ENCODE measurements at places on chromosomes 7 and 10.

GRCh38 chr10:103196516-103196915 lies 3.4 kb upstream of the NT5C2 start:
- no peak for DNase-seq

DNA sequence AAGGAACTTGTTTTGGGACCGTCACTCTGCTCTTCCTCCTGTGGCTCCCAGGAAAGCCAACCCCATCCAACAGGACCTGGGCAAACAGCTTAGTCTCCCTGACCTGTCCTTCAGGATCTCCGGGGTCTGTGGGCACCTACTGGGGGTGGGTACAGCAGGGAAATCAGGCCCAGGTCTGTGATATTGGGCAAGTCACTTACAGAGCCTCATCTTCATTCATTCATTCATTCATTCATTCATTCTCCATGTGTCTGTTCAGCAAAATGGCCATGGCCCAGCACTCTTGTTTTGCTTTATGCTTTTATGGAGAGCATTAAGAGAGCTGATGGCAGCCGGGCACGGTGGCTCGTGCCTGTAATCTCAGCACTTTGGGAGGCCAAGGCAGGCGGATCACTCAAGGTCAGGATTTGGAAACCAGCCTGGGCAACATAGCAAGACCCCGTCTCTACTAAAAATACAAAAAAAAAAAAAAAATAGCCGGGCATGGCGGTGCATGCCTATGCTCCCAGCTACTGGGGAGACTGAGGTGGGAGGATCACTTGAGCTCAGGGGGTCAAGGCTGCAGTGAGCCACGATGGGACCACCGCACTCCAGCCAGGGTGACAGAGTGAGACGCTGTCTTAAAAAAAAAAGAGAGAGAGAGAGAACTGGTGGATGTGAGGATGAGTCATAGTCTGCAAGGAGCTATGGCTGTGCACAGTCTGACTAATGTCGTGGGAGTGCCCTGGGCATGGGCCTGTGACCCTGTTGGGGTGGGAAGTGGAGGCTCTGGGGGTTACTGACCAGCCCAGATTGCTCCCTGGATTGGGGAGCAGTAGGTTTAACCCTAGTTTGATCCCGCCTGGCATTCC lies 54.3 kb downstream of the CLIP2 start:
- peak; percentile 74 for DNase-seq

GRCh38 chr10:122754491-122755235 lies 55.0 kb upstream of the C10orf120 start:
- no peak for DNase-seq

DNA sequence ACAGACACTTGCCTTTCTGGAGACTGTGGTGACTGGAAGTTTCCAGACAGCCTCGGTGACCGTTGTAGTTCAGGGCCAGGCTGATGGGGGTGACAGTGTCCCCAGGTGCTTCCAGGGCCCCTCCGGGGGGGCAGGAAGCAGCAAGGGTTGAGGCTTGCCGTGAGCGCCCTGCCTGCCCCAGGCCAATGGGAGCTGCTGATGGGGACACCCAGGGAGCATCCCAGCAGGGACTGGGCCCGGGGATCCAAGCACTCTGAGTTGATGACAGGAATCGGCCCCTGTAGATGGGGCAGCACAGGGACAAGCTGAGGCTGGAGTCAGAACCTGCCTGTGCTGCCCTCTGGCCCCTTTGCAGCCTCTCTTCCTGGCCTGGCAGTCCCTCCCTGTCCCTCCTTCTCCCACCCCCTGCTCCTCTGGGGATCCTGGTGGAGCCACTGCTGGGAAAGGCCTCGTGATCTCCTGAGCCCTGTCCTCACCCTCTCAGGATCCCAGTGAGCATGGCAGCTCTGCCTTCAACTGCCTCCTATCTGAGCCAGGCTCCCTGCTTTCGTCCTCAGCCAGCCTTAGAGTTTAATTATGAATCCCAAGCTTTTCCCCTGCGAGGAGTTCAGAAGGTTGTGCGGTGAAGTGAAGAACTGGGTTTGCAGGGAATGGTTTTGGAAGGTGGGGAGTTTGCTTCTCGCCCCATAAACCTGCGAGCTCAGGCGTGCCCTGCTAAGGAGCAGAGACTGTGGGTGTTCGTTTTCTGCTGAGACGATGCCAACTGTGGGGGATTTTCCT lies 84.7 kb downstream of the ADCY1 start:
- DNase-seq: no peak

DNA sequence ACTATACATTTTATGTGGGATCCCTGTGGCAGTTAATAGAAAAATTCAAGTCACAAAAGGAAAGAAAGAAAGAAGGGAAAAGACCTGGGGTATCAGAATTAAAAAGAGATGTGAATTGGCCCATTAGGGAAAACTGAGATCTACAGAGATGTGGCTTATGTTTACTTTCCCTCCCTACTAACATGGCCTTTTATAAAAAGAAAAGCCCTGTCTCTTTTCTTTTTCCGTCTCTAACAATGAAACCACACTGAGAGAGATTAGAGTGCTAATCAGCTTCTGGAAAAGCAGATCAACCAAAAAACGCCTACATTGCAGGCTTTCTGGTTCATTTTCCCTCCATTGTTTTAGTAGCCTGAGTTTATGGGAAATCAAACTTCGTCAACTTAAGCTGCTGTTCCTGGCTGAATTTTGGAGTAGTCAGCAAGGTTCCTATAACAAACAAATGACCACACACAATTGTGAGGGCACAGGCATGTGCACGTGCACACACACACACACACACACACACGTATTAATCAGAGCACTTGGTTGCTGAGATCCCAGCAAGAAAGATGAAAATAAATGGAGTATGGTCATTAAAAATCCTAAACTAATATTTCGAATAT lies 235.1 kb downstream of the SORCS1 start:
- no peak for DNase-seq

- DNase-seq: peak; percentile 1
These were observed 747.3 kb upstream of the CELF2 start for GRCh38 chr10:10270126-10271050.

DNA sequence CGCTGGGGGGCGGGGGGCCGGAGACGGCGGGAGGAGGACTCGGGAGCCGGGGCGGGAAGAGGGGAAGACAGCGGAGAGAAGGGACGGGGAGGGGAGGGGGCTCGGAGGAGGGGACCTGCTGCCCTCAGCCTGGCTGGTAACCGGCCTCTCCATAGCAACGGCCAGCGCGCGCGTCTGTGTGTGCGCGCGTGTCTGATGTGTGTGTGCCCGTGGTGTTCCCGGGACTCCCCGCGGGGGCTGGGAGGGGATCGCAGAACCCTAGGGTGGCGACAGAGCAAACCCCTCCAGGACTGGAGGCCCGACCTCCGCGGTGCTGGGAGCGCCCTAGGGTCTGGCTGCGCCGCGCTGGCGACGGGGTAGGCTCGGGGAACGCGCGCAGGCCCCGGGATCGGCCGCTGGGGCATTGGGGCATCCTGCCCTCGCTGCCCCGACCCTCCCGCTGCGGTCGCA lies 356.3 kb downstream of the DNAJB6 start:
- no peak for DNase-seq

DNA sequence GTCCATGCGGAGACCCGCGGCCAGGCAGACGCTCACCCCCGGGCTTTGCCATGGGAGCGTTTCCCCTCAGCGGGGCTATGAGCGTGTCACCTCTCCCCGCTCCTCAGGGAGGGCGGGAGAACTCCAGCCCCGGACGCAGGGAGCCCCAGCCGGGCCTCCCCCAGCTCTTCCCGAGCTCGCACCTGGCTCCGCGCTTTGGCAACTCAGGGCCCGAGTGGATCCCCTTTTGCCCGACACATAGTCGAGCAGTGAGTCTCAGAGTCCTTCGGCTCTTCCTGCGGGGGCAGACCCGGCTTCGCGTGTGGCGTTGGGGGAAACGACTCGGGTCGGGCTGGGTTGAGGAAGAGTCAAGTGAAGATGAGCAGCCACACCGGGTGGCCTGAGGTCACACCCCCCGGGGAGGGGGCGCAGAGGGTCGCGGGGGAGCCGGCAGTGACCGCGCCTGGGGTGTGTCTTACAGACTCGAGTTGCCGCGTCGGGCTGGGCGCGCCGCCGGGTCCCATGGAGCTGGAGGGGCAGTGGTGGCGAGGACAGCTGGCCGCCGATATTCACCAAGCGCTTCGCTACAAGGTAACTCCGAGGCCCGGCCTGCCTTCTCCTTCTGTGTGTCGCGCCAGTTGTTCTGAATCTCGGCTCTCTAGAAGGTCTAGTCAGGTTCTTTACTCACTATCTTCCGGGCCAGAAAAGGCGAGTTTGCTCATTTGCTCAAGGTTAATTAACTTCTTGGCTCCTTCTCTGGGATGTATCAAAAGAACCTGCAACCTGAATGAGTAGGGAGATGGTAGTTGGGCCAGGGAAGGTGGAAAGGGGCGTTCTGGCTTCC lies 721 bp downstream of the CCNJ start:
- DNase-seq: peak; percentile 42

DNA sequence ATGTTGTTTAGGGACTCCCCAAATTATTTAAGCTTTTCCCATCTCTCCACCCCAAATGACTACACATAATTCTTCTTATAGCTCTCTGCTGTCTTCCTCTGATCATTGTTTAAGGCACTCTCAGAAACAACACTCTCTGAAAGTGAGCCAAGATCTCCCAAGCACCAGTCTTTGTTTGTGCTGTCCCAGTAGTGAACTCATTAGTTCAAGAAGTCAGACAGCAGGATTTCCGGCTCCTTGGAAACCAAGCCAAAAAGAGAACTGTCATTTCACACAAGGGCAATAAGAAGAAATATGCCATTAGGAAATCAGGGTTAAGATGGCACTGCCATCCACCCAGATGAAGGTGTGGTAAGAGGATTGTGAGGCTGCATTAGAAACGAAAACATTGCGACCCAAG lies 83.1 kb downstream of the FZD1 start:
- DNase-seq: peak; percentile 68

GRCh38 chr7:27992755-27993493 lies 187.7 kb downstream of the JAZF1 start:
- no peak for DNase-seq

DNA sequence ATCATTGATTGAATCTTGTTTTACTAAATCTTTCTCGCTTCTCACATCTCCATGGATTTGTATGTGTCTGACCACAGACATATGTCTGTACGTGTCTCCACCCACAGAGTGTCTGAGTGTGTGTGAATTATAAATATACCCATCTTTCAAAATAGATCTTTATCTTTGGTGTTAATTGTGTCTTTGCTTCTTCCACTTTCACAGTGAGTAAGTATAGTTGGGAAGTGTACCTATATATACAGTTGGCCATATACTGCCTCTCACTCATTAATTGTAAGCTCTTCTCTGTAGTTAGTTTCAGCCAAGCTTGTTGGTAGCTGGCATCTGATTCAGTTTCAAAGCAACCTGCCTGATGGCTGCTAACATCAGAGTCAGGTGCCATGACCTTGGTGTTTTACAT lies 18.4 kb downstream of the EEPD1 start:
- no peak for DNase-seq

DNA sequence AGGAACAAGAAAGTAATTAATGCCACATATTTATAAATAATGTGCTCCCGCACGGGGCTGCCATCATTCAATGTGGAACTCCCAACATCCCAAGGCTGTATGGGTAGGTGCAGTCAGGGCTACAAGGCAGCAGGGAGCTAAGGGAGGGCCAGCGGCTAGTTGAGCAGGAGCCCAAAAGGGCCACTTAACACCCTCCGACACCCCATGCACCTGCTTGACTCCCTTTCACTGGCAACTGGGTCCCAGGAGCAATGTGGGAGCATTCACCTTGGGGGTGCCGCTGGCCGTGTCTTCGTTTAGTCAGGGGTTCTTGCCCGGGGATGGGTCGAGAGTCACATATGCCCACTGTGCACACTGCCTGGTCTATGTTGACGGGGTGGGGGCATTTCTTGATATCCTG lies 27.9 kb downstream of the SCART1 start:
- no peak for DNase-seq

DNA sequence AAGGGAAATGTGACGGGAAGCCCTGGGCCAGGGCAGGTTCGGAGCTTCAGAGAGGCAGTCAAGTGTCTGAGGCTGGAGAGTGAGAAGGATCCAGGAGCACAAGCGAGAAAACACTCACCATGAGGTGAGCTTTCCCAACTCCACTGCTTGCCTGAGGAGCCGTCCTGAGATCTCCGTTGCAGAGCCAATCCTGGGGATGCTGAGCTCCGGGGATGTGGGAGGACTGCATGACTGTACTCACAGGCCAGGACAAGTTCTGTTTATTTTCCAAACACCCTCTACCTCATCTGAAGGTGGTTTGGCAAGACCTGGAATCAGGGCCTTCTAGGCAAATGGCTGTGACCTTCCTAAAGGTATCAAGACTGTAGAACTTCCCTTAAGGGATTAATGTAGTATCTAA lies 38.7 kb downstream of the GLI3 start:
- DNase-seq: no peak

GRCh38 chr10:5574642-5575131 lies 49.9 kb downstream of the CALML3 start:
- no peak for DNase-seq

DNA sequence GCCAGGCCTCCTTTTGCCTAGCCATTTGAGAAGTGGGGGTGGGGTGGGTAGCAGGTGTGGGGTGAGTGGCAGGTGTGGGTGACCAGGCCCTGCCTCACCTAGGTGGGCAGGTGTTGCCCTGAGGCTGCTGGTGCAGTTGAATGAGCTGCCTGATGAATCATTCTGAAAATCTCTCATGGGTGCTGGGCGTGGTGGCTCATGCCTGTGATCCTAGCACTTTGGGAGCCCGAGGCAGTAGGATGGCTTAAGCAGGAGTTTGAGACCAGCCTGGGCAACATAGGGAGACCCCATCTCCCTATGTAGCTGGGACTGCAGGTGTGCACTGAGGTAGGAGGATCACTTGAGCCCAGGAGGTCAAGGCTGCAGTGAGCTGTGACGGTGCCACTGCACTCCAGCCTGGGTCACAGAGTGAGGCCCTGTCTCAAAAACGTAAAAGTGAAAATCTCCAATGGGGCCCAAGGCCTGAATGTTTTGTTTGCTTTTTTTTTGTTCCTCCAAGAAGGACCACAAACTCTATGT lies 17.7 kb downstream of the TSPAN14 start:
- no peak for DNase-seq

DNA sequence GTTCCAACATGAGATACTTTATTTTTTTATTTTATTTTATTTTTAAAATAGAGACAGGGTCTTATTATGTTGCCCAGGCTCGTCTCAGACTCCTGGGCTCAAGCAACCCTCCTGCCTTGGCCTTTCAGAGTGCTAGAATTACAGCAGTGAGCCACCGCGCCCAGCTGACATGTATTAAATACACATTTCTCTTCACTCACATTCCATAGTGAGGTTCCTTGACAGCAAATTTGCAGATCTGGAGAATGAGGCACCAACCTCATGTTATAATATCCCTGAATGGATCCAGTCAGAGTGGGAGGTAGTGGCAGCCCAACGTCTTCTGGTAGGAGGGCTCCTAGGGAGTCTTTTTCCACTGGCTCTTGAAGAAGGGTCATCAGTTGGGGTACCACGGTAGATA lies 46.1 kb downstream of the OGDH start:
- DNase-seq: no peak

DNA sequence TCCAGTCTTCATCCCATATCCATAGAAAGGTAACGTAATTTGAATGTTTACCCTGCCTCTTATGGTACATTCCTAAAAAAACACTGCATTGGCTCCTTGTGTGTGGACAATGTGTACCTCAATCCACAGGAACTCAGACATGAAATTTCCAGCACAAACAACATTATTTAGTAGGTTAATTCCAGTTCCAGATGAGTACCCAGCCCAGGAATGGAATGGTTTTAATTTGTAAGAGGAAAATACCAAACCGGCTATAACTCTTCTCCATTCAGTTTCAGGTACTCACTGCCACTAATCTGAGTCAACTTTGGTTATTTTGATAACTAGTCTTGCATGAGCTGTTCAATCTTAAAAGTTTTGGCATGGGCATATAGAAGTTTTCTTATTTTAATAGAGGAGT lies 39.0 kb downstream of the TFPI2 start:
- DNase-seq: no peak

GRCh38 chr10:126240483-126240882 lies 147.8 kb downstream of the ADAM12 start:
- no peak for DNase-seq

Data from iris pigment epithelial cell (primary cell).